Smooth muscle cell of the umbilical artery (primary cell): ENCODE measurements at places on chromosomes 5 and 9. TPM values are rescaled to one million over a fixed set of nuclear protein-coding genes. Genes with fewer than 3 reads are reported as not detected.

Gene GPX3
- total RNA-seq: 1.1 and 1.2 TPM in 2 replicates

Gene TEK
- 15.7 and 89.3 TPM in 2 replicates for total RNA-seq

Gene ARSI
- 60.5 and 118 TPM in 2 replicates for total RNA-seq

Gene STOML2
- 109 and 124 TPM in 2 replicates for total RNA-seq

Gene OCLN
- total RNA-seq: 0.59 and 0.74 TPM in 2 replicates

Gene CA9
- 3.6 and 8.1 TPM in 2 replicates for total RNA-seq
